Choroid plexus epithelial cell (primary cell): ENCODE measurements at places on chromosomes 13 and 19.

- DNase-seq = no peak
Measured at GRCh38 chr13:36915896-36916640, 4.0 kb downstream of the SMAD9 start.

GRCh38 chr13:51976890-51977289 is 34.4 kb downstream of the ATP7B start:
- no peak for DNase-seq

GRCh38 chr19:8128551-8128950 is 20.8 kb downstream of the FBN3 start:
- no peak for DNase-seq

- peak; percentile 12 for DNase-seq
Measured at GRCh38 chr13:91014696-91015095, 332.8 kb upstream of the MIR17HG start.

DNA sequence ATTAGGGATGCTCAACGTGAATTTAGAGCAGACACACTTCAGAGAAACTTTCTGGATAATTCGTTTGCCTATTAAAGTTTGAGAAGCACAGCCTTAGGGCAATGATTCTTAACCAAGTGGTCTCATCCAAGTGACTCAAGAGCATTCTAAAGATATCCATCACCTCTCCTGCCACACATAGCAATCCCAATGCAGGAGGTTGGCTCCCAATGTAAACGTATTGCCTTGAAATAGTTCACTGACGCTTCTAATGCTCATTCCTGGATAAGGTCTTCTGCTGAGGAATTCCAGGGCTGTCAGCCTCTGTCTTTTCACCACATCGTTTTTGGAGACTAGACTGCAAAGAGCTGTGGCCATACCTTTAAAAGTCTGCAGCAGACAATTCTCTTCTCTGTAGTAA is 279.8 kb upstream of the DACH1 start:
- no peak for DNase-seq

- DNase-seq = no peak
Measured at GRCh38 chr13:85521657-85522056, 277.6 kb downstream of the SLITRK6 start.

DNA sequence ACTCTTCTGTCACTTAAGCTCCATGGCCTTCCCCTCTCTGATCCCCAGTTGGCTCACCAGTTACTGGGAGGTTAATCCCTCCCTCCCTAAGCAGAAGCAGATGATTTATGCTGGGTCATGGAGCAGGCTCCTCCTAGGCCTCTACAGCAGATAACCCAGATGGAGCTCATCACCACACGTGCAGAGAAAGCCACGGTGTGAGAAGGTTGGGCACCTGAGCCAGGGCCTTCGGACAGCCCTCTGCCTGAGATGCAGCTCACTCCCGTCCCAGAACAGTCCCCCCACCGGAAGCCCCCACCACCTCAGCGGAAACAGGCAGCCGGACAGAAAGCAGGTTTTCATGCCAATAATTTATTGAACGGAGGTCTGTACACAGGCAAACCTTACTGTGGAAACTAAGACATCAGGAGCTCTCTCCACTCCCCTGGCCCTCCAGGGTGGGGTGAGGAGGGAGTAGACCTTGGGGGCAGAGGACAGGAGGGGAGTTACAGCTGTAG is 9.8 kb downstream of the ZNF526 start:
- DNase-seq = peak; percentile 13

- DNase-seq = no peak
Measured at GRCh38 chr19:5074830-5075394, 106.0 kb downstream of the KDM4B start.

GRCh38 chr19:15393963-15394362 is 14.4 kb upstream of the AKAP8 start:
- DNase-seq = peak; percentile 23

DNA sequence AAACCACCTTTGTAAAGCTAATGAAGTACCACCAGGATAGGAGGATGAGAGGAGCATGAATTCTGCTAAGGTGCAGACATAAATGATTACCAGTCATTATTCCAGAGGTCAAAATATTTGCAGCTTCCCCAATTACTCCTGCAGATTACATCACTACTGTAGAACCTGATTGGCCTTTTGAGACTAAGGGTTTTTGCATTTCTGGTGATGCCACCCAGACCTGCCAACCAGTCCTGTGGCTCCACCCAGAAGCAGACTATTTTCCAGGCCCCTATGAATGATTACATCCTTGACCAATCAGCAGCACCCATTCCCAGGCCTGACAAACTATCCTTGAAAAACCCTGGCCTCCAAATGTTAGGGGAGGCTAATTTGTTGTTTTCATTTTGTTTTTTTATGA is 11.2 kb upstream of the KCNC3 start:
- no peak for DNase-seq
